Type B pancreatic cell (in vitro differentiated cells): ENCODE measurements at places on chromosomes 2 and 18. TPM values are rescaled to one million over a fixed set of nuclear protein-coding genes. Genes with fewer than 3 reads are reported as not detected.

ZSWIM2 gene
- not detected in 2 replicates for total RNA-seq

HK2 gene
- total RNA-seq, result 13.3 and 27.6 TPM in 2 replicates

SATB2 gene
- 3.2 and 19.1 TPM in 2 replicates for total RNA-seq

OSBPL1A gene
- 29.3 and 42.7 TPM in 2 replicates for total RNA-seq

OR6B2 gene
- total RNA-seq, result not detected in 2 replicates

GYPC gene
- total RNA-seq, result 13.3 and 45.5 TPM in 2 replicates

SPATA3 gene
- not detected in 2 replicates for total RNA-seq

PAIP2B gene
- 13.7 and 21.5 TPM in 2 replicates for total RNA-seq

FOXD4L1 gene
- 0.48 TPM in 1 of 2 replicates, not detected in the other for total RNA-seq

PASK gene
- total RNA-seq, result 31.8 and 50.9 TPM in 2 replicates

- H3K4me3 ChIP-seq, result no peak overlapping the region
- no peak overlapping the region for H3K27ac ChIP-seq
- no peaks in the 10 kb centered on the region for H3K4me1 ChIP-seq
- H3K27me3 ChIP-seq, result no peaks in the 10 kb centered on the region
- no peak for DNase-seq
- H3K36me3 ChIP-seq, result no peaks in the 10 kb centered on the region
These were observed 42.4 kb upstream of the VIT start for GRCh38 chr2:36653967-36654694.

- H3K36me3 ChIP-seq, result no peaks in the 10 kb centered on the region
- no peak for DNase-seq
- H3K27me3 ChIP-seq, result no peaks in the 10 kb centered on the region
- H3K4me1 ChIP-seq, result no peaks in the 10 kb centered on the region
- no peak overlapping the region for H3K4me3 ChIP-seq
- H3K27ac ChIP-seq, result no peak overlapping the region
These were observed 184.6 kb upstream of the MEX3C start for GRCh38 chr18:51382081-51382480.

DNA sequence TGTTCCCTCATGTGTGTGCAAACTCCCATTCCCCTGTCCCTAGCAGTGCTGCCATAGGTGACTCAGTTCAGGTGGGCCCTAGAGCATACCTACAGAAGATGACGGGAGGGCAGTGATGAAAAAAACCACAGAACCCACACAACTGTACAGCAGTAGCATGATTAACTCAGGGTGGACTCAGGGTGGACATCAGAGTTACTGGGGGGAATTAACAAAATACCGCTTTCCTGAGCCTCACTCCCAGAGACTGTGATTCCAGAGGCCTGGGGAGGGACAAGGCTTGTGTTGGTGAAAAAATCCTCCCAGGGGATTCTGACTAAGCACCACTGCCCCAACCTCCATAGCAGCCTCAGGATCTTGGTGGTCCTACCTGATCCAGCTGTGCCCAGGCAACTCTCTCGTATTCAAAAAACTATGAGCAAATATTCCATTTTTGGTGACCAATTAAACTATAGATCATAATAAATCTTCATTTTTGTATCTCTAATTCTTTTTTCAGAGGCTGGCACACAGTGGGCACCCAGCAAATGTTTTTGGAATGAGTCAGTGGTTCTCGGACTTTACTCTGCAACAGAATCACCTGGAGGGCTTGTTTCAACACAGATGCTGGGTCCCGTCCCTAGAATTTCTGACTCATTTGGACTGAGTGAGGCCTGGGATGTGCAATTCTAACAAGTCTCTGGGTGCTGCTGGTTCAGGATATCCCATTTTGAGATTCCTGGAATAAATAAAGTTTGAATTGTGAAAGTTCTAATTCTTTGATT lies 84.1 kb upstream of the NABP1 start:
- no peak overlapping the region for H3K4me3 ChIP-seq
- no peak overlapping the region for H3K27ac ChIP-seq
- no peak for DNase-seq
- no peaks in the 10 kb centered on the region for H3K4me1 ChIP-seq
- H3K27me3 ChIP-seq, result no peaks in the 10 kb centered on the region

DNA sequence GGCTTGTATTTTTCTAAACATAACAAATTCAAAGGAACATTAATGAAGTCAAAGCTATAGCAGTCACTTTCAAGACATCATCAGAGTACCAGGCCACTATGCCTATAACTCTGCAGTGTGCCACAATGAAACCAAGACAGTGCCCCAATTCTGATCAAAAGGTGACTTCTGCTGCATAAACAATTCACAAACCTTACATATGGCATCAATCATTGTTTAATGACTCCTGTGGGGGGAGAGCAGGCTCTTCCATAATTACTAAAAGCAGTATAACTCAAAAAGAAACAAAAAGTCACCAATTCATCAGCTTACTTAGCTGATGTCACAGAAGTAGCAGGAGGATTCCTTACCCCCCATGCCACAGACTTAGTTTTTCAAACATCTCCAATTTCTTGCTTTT lies 15.5 kb downstream of the LPIN2 start:
- DNase-seq, result no peak
- peaks cover 33% of the 10 kb centered on the region for H3K36me3 ChIP-seq
- H3K27me3 ChIP-seq, result no peaks in the 10 kb centered on the region
- H3K4me3 ChIP-seq, result no peak overlapping the region
- peak overlapping the region; percentile 16 for H3K27ac ChIP-seq

DNA sequence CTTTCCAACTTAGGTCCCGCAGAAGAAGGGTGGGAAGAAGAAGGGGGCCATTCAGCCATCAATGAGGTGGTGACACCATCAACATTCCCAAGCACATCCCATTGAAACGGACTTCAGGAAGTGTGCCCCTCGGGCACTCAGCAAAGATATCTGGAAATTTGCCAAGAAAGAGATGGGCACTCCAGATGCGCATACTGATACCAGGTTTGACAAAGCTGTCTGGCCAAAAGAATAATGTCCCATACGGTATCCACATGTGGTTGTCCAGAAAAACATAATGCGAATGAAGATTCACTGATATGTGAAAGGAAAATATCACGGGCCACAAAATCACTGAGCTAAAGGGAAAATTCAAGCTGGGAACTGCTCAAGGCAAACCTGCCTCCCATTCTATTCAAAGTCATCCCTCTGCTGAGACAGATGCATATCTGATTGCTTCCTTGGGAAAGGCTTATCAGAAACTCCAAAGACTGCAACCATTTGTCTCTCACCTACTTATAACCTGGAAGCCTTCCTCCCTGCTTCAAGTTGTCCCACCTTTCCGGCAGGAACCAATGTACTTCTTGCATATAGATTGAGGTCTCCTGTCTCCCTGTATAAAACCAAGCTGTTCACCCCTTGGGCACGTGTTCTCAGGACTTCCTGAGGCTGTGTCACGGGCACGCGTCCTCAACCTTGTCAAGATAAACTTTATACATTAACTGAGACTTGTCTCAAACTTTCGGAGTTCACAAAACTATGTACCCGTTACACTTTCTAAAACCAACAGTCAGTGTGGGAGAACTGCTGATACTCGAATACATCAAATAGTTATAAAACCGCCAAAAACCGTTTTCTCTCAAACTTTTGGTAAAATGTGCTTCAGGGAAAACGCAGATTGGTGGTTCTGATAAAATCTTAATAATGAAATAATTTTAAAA lies 1.3 kb upstream of the PDK1 start:
- peak overlapping the region; percentile 64 for H3K4me3 ChIP-seq
- peaks cover 8% of the 10 kb centered on the region for H3K27me3 ChIP-seq
- H3K4me1 ChIP-seq, result peaks cover 32% of the 10 kb centered on the region
- H3K27ac ChIP-seq, result peak overlapping the region; percentile 95
- H3K36me3 ChIP-seq, result no peaks in the 10 kb centered on the region

DNA sequence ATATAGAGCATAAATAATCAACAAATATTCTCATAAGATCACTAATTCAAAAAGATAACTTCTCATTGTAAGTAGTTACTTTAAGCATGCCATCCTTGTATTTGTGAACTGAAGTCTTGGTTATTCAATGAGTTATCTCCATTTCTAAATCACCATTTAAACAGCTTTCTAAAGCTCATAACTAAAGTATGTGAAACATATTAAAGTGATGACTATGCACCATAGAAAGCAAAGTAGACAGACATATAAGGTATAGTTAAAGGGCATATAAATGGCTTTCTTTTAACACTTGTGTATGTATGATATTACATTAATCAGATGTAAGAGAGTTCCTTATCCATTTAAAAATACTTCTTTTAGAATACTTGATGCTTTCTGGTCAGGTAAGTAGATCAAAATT lies 83.5 kb downstream of the IKZF2 start:
- no peak overlapping the region for H3K27ac ChIP-seq
- DNase-seq, result no peak
- no peak overlapping the region for H3K4me3 ChIP-seq
- no peaks in the 10 kb centered on the region for H3K36me3 ChIP-seq
- H3K4me1 ChIP-seq, result peaks cover 17% of the 10 kb centered on the region

DNA sequence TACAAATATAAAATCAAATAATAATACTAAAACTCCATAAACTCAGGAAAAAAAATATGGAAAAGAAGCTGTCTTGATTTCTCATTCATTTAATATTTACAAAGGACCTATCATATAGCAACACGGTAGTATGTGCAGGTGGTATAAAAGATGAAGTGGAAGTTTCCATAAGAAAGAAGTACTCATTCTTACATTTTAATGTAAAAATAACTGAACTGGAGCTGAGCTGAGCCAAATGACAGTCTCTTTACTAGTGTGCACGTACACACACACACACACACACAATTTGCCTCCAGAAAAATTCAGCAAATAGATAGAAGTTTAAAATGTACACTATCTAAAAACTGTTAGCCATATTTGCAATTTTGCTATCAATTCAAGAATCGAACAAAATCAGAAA lies 54.1 kb downstream of the ASXL2 start:
- peaks cover 4% of the 10 kb centered on the region for H3K36me3 ChIP-seq
- peaks cover 7% of the 10 kb centered on the region for H3K4me1 ChIP-seq
- no peak overlapping the region for H3K4me3 ChIP-seq
- H3K27me3 ChIP-seq, result no peaks in the 10 kb centered on the region
- no peak overlapping the region for H3K27ac ChIP-seq

GRCh38 chr2:237411092-237411601 lies 2.8 kb downstream of the COL6A3 start:
- H3K4me1 ChIP-seq, result peaks cover 29% of the 10 kb centered on the region
- peak overlapping the region; percentile 90 for H3K4me3 ChIP-seq
- DNase-seq, result no peak
- no peaks in the 10 kb centered on the region for H3K36me3 ChIP-seq
- peaks cover 31% of the 10 kb centered on the region for H3K27me3 ChIP-seq

DNA sequence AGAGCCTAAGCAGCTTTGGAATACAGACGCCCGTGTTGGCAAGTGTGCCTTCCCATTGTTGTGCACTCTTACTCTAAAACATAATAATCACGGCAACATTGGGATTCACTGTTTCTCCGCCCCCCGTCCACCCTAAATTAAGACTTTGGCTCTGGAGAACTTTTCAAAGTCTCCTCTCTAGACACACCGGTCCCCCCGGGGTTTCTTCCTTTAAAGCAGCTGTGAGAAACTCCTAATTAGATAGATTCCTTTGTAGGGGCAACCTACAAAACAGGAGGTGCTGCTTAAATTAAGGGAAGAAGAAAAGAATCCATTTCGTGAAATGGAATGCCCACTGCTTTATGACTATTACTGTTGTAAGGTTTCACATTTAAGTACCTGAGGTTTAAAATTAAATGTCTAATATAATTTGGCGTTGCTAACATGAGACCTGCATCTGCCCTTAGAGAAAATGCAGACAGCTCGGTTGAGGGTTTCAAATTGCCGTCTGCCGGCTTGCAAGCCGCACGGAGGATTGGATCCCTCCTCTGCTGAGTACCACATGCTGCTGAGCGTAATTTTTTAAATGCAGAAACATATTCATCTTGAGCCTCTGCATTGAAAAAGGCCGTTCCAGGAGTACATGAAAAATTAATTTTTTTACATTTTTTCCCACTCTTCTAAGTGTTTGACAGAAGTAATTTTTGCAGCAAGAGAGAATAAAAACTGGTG lies 233.3 kb downstream of the GBX2 start:
- no peak overlapping the region for H3K27ac ChIP-seq
- H3K27me3 ChIP-seq, result no peaks in the 10 kb centered on the region
- H3K4me1 ChIP-seq, result peaks cover 39% of the 10 kb centered on the region
- no peak for DNase-seq

- H3K27ac ChIP-seq, result no peak overlapping the region
- H3K27me3 ChIP-seq, result peaks cover 65% of the 10 kb centered on the region
- no peak for DNase-seq
- peaks cover 11% of the 10 kb centered on the region for H3K4me1 ChIP-seq
- H3K4me3 ChIP-seq, result peak overlapping the region; percentile 69
- no peaks in the 10 kb centered on the region for H3K36me3 ChIP-seq
These were observed 229.2 kb downstream of the LDLRAD4 start for GRCh38 chr18:13447621-13448334.

DNA sequence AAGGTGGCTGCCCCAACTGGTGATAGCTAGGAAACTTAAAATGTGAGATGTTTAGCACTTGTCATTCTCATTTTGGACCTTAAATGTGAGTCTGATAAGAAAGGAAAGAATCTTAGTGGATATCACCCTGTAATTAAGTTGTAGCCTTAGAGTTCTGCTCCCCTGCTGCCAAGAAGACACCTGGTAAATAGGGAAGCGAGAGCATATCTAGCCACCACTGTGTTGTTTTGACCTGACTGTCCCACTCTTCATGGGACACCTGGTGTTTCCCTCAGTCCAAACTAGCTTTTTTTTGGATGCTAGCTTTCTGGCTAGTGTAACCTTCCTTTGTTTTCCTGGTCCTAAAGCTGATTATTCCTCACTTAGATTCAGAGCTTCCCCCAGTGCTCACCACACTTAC lies 357.6 kb downstream of the RAD51AP2 start:
- H3K4me3 ChIP-seq, result no peak overlapping the region
- no peak for DNase-seq
- peaks cover 3% of the 10 kb centered on the region for H3K27me3 ChIP-seq
- no peaks in the 10 kb centered on the region for H3K36me3 ChIP-seq
- H3K4me1 ChIP-seq, result no peaks in the 10 kb centered on the region
- H3K27ac ChIP-seq, result no peak overlapping the region

- peaks cover 32% of the 10 kb centered on the region for H3K36me3 ChIP-seq
- H3K4me1 ChIP-seq, result peaks cover 10% of the 10 kb centered on the region
- H3K27me3 ChIP-seq, result no peaks in the 10 kb centered on the region
- no peak overlapping the region for H3K27ac ChIP-seq
These were observed 9.5 kb downstream of the CHAC2 start for GRCh38 chr2:53777134-53777533.

GRCh38 chr2:157271590-157272203 lies 14.2 kb downstream of the GALNT5 start:
- no peaks in the 10 kb centered on the region for H3K27me3 ChIP-seq
- H3K4me3 ChIP-seq, result no peak overlapping the region
- no peaks in the 10 kb centered on the region for H3K4me1 ChIP-seq
- H3K36me3 ChIP-seq, result no peaks in the 10 kb centered on the region

GRCh38 chr2:57510704-57511103 lies 535.9 kb upstream of the VRK2 start:
- no peak for DNase-seq
- H3K27me3 ChIP-seq, result no peaks in the 10 kb centered on the region
- no peak overlapping the region for H3K27ac ChIP-seq
- no peaks in the 10 kb centered on the region for H3K36me3 ChIP-seq
- no peaks in the 10 kb centered on the region for H3K4me1 ChIP-seq

- no peak for DNase-seq
- no peak overlapping the region for H3K4me3 ChIP-seq
- H3K4me1 ChIP-seq, result no peaks in the 10 kb centered on the region
These were observed 85.4 kb downstream of the ARHGEF33 start for GRCh38 chr2:38975042-38975441.
